ENCODE measurements at places on chromosomes 12 and 14. TPM values are rescaled to one million over a fixed set of nuclear protein-coding genes. Genes with fewer than 3 reads are reported as not detected.

Gene RASAL1
- polyA plus RNA-seq = not detected

DNA sequence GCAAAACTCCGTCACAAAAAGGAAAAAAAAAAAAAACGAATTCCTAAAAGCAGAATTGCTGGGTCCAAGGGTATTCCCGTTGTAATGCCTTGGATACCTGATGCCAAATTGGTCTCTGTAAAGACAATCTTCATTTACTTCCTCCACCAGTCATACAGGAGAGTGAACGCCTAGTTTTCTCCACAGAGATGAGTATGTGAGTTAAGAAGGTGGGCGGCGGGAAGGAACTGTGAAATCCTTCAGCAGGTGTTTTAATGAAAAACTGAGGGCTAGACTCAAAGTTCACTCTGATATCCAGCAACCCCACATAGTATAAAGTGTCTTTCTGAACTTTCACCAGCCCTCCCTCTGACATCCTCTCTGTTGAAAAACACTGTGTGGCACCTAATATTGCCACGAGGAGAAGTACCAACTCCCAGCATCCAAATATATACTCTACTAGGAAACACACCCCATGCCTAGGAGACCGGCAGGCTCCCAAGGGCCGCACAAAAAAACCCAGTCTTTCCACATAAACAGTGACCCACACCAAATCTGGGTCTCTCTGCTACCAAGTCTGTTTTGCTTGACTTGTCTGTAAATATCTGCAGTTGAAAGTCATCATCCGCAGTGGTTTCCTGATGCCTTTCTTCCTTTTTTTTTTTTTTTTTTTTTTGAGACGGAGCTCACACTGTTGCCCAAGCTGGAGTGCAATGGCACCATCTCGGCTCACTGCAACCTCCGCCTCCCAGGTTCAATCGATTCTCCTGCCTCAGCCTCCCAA, 30.3 kb upstream of the FOXN3 start:
- no peak for DNase-seq

- DNase-seq = no peak
Observed at GRCh38 chr12:88577537-88577936, 2.7 kb downstream of the KITLG start.

Gene GCH1
- polyA plus RNA-seq = 0.67 TPM

Gene GYS2
- not detected for polyA plus RNA-seq

Gene MSRB3
- 60.9 TPM for polyA plus RNA-seq

- no peak for DNase-seq
Observed at GRCh38 chr12:11753150-11753499, 103.7 kb downstream of the ETV6 start.

DNA sequence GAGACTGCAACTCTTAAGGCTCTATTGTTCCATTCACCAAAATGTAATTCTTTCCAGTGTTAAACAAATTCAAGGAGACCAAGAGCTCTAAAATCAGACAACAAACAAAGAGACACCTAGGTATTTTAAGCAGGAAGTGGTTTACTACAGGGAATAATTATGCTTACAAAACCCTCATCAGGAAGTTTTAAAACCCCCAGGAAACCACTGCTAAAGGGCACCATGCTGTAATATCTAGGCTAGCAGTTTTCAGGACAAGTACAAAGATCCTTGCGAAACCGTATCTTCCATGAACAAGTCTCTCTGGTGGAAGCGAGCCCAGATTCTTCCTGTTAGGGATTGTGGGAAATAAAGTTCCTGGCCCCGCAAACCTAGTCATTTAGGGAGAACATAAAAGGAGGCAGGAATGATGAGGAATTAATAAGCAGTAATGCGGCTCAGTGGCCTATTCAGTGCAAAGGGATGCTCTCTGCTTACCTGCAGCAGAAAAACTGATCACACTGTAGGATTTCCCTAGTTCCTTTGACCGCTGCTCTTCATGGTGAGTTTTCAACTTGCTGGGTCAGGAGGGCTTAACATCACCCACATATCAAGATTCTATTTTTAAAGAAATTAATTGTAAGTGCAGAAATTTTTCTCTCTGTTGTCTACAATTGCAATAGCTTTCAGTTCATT, 42.8 kb downstream of the ACSM4 start:
- no peak for DNase-seq

Measured in AG04450 (cell line).